ENCODE measurements at places on chromosomes 1 and 21.

GRCh38 chr1:81670286-81670685 lies 130.4 kb upstream of the ADGRL2 start:
- H3K27me3 ChIP-seq, result no peaks in the 10 kb centered on the region
- H3K27ac ChIP-seq, result no peak overlapping the region

DNA sequence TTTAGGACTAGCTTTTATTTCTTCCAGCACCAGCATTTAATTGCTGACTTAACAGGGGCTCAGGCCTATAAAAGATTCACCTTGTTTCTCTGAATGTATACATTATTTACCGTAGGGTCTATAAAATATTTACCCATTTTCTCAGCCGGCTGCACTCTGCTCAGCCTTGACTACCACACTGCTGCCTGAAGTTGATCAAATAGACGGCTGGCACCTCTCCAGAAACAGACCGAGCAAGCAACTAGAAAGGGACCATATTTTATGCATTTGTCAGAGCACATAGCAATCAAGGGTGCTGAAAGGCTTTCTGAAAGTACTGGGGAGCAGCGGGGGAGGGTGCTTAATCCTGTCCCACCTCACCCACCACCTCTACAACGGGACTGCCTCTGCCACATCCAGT lies 64.7 kb upstream of the FGGY start:
- DNase-seq, result no peak
- no peaks in the 10 kb centered on the region for H3K27me3 ChIP-seq
- H3K36me3 ChIP-seq, result no peaks in the 10 kb centered on the region
- no peak overlapping the region for H3K4me3 ChIP-seq
- H3K4me1 ChIP-seq, result peaks cover 11% of the 10 kb centered on the region

DNA sequence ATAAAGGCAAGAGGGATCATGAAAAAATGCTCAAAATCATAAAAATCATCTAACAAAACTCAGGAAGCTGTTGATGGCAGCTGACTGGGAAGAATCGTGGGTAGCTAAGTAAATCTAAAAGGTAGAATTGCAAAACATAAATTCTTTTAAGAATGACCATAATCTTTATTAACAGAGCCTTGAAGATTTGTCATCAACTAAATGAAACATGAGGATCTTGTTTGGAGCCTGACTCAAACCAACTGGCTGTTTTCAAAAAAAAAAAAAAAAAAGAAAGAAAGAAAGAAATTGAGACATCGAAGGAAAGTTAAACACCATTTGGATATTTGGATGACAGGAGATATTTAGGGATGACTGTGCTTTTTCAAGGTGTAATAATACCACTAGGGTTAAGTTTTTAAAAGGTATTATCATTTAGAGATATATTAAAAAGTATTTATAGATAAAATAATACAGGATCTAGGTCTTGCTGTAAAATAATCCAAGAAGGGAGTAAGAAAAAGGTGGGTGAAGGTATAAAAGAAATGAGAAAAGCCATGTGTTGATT lies 48.6 kb downstream of the CD34 start:
- no peak overlapping the region for H3K4me3 ChIP-seq
- no peak for DNase-seq
- H3K27me3 ChIP-seq, result no peaks in the 10 kb centered on the region
- H3K36me3 ChIP-seq, result no peaks in the 10 kb centered on the region

DNA sequence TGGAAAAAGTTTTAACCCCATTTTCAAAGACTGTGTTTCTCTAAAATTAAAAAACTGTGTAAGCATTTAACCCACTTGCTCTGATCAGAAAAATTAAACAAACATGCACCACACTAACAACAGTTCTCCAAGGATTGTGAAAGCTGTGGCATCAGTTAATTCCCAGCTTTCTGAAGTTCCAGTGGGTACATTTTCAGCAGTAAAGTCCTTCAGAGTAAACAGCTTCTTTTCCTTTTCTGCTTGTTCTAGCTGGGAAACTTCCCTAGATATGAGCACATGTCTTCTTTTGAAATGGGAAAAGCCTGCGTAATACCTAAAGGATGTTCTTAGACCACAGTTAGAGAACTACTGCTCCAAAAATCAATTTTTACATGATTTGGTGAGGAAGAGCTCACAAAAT lies 11.1 kb downstream of the PRRX1 start:
- no peaks in the 10 kb centered on the region for H3K27me3 ChIP-seq
- DNase-seq, result no peak
- no peaks in the 10 kb centered on the region for H3K4me1 ChIP-seq
- no peak overlapping the region for H3K4me3 ChIP-seq
- H3K36me3 ChIP-seq, result no peaks in the 10 kb centered on the region

- no peak overlapping the region for H3K27ac ChIP-seq
- no peaks in the 10 kb centered on the region for H3K27me3 ChIP-seq
- DNase-seq, result no peak
- H3K36me3 ChIP-seq, result peaks cover 18% of the 10 kb centered on the region
- no peak overlapping the region for H3K4me3 ChIP-seq
Measured at GRCh38 chr1:119984771-119985170, 84.7 kb downstream of the NOTCH2 start.

GRCh38 chr21:25024639-25025038 lies 582.6 kb downstream of the MRPL39 start:
- no peaks in the 10 kb centered on the region for H3K27me3 ChIP-seq
- DNase-seq, result no peak
- H3K27ac ChIP-seq, result no peak overlapping the region
- H3K36me3 ChIP-seq, result no peaks in the 10 kb centered on the region

- DNase-seq, result peak; percentile 63
- H3K4me3 ChIP-seq, result peak overlapping the region; percentile 70
- H3K27me3 ChIP-seq, result no peaks in the 10 kb centered on the region
Measured at GRCh38 chr1:151511636-151512215, 539 bp downstream of the CGN start.

DNA sequence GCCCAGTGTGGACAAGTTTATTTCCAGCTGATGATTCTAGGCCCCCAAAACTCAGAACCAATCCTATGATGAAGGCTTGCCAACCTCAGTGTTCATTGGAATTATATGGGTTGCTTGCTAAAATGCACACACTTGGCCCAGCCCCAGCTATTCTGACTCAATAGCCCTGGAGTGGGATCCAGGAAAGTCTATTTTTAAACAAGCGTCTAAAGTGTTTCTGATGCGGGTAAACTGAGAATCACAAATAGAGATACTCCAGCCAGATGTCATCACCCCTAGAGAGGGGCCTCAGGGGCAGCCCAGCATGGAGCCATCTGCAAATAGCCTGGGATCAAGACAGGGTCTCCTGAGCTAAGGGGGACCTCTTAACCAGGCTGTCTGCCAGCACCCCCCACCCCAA lies 46.0 kb downstream of the PKP1 start:
- no peak overlapping the region for H3K27ac ChIP-seq
- peaks cover 7% of the 10 kb centered on the region for H3K4me1 ChIP-seq
- no peaks in the 10 kb centered on the region for H3K36me3 ChIP-seq
- no peak for DNase-seq
